Activated T-helper 9 cell treated with anti-CD3 and anti-CD28 coated beads, Interleukin-2, amount 50 U/mL, for 16 hours (primary cell): ENCODE measurements at places on chromosomes 1 and 21.

DNA sequence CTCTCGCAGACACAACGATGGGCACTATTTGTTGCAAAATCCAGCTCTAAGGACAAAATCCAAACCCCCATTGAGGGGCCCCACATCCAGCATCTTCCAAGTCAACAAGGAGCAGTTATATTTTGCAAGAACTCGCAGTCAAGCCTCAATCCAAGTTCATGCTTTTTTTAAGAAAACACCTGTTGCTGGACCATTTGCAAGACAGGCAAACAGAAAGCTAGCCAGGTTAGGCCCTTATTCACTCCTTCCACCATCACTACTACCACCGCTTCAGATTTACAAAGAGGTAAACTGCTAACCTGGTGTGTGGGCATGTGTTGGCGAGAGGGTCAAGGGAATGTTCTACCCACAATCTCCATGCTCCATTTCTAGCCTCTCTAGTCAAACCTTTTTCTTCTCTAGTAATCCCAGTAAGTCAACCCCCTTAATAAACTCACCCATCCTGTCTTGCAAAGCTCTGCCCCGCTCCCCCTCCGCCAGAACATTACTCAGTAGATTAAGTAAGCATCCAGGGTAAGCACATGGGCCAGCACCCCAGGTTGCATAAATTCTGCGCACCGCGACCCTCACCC is 703 bp downstream of the ERI3 start:
- no peak for DNase-seq

DNA sequence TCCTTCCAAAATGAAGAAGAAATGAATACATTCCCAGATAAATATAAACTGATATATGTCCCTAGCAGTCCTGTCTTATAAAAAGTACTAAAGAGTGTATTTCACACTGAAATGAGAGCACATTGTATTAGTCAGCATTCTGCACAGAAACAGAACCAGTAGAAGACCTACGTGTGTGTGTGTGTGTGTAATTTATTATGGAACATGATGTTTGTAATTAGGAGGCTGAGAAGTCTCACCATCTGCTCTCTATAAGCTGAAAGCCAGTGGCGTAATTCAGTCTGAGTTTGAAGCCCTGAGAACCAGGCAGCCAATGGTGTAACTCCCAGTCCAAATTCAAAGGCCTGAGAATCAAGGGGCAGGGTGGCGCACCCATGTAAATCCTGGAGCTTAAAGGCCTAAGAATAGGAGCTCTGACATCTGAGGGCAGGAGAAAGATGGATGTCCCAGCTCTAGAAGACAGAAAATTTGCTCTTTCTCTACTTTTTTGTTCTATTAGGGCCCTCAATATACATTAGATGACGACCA is 146.5 kb upstream of the LYPLAL1 start:
- DNase-seq, result no peak

DNA sequence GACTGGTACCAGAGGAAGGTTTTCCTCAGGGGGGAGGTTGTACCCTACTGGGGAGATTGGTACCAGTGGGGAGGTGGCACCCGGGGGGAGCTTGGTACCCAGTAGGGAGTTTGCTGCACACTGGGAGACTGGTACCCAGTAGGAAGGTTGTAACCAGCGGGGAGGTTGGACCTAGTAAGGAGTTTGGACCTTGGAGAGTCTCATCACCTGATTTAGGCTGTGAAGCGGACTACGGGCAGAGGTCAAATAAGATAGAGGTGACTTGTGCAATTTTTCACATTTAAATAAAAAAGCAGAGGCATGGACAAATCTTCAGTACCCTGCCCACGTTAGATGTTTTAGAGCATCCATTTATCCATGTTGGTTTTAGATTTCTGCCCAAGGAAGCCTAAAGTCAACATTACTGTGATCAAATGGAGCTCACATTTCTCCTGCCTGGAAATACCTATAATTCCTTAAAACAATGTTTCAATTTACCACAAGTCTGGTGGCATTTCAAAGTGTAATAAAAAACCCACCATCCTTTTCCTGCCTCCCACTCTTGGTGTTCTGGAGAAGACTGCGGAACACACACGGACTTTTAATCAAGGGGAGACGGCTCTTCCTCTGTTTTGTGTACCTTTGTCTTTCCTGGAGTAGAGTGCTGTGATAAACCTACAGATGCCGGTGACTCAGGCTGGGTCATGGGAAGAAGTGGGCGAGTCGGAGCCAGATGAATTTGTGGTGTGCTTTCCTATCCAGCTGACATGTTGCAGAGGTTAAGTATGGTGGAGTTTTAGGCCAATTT is 36.2 kb upstream of the MRPS6 start:
- DNase-seq, result no peak

DNA sequence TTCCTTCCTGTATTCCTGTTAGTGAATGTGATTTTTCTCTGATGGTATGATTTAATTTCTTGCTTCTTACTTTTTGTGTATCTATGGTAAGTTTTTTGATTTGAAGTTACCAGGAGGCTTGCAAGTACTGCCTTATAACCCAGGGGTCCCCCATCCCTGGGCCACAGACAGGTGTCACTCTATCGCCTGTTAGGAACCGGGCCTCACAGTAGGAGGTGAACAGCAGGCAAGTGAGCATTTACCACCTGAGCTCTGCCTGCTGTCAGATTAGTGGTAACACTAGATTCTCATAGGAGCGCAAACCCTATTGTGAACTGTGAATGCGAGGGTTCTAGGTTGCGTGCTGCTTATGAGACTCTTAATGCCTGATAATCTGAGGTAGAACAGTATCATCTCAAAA is 143.3 kb downstream of the RPS6KC1 start:
- DNase-seq, result no peak

DNA sequence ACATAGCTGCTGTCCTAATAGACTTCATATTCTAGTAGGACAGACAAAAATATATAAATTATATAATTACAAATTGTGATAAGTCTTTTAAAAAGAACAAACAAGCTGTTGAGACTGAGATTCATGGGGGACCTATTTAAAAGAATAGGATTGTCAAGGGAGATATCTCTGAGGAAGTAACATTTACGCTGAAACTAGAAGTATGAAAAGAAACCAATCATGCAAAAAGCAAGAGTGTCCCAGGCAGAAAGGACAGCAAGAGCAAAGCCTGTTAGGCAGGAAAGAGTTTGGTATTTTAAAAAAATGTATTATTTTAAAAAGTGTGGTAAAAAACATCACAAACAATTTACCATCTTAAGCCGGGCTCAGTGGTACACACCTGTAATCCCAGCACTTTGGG is 9.1 kb upstream of the METTL13 start:
- no peak for DNase-seq

- no peak for DNase-seq
These were observed 26.4 kb downstream of the PIK3C2B start for GRCh38 chr1:204468206-204468605.

- DNase-seq, result no peak
These were observed 113.8 kb downstream of the EPHB2 start for GRCh38 chr1:22824466-22824865.
